Stimulated activated CD8-positive, alpha-beta memory T cell treated with anti-CD3 and anti-CD28 coated beads, Interleukin-12 subunit alpha, Interleukin-12 subunit beta, amount 100 ng/mL, for 4 hours (primary cell): ENCODE measurements at places on chromosomes 2 and 18.

- no peak for DNase-seq
Measured at GRCh38 chr2:48015421-48015820, 109.1 kb upstream of the FBXO11 start.

GRCh38 chr2:40251137-40251536 lies 200.8 kb downstream of the SLC8A1 start:
- DNase-seq: no peak

- DNase-seq: no peak
Measured at GRCh38 chr18:4987452-4988405, 209.3 kb downstream of the AKAIN1 start.

DNA sequence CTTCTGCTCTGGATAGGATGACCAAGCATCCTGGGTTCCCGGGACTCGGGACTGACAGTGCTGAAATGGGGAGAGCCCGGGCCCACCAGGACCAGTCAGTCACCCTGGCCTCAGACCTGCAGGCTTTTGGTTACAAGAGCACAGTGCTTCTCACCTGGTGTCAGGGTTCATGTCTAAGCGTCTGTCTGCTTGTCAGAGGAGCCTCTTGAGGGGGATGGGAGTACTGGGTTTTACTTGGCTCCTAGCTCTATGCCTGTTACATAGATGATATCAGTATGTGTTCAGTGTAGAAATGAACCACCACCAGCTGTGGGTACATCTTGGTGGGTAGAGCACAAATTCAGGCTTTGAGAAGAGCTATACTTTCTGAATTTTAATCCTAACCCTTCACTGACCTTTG lies 29.9 kb downstream of the PCARE start:
- DNase-seq: no peak

- no peak for DNase-seq
Measured at GRCh38 chr18:28204154-28204553, 27.2 kb upstream of the CDH2 start.

GRCh38 chr2:97688062-97688827 lies 18.7 kb downstream of the C2orf92 start:
- no peak for DNase-seq

GRCh38 chr2:102803897-102804217 lies 42.0 kb downstream of the TMEM182 start:
- no peak for DNase-seq

GRCh38 chr2:96110621-96111256 lies 5.6 kb downstream of the ADRA2B start:
- no peak for DNase-seq

GRCh38 chr18:28767201-28767600 lies 590.3 kb upstream of the CDH2 start:
- no peak for DNase-seq

DNA sequence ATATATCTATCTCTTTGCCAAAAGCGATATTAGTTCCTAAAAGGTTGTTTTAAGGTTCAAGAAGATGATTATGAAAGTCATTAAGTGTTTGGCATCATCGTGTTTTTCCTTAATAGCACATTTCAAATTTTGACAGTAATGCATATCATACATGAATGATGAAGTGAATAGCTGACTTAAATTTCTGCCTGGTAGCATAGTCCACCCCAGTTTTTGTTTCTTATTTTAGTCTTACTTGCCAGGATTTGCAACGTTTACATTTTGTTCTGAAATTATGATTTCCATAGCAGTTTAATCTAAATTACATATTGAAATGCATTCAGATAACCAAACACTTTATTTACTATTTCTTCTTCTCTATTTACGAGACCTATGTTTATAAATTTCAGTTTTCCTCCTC lies 201.1 kb downstream of the GULP1 start:
- DNase-seq: no peak

- no peak for DNase-seq
Measured at GRCh38 chr2:143877876-143878530, 641.9 kb downstream of the ZEB2 start.

DNA sequence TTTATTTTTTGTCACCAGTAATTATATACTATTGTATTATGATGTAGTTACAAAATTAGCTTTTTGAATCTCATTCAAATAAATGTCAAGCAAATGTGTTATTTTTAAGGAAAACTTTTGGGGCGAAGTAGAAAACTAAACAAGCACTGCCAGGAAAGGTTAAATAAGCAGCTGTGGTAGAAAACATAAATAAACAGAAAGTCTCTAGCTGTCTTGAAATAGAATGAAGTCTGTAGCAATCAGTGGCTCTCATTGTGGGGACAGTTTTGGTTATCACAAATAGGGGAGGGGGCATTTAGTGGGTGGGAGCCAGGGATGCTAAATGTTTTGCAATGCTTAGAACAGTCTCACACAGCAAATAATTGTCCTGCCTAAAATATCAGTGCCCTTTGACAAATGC lies 3.4 kb downstream of the INSIG2 start:
- DNase-seq: no peak

DNA sequence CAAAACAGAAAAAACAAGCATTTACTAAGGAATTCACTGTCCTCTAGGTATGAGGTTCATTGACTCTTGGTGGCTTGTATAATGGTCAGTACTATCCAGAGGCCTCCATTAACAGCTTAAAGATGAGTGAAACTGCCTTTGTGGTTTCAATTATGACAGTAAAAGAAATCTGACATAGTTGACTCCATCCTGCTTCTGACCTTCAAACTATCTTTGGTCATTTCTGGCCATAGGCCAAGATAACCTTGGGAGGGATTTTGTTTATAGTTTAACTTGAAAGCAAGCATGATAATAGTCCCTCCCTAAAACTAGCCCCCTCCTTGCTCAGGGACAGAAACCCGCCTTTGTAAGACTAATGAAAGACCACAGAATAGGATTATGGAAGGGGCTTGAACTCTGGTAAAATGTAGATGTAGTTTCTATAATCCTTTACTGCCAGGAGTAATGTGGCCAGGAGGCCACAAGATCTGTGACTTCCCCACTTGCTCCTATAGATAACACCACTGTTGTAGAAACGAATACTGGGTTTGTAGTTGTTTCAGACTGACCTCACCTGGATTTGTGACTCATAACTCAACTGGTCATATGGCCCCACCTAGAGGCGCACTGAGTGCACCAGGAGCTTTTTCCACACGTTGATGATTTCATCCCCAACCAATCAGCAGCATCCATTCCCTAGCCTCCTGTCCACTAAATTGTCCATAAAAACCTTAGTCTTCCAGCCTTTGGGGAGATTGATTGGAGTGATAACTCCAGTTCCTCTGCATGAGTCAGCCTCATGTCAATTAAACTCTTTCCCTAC lies 8.6 kb upstream of the PLEKHM3 start:
- DNase-seq: no peak
